Fibroblast of villous mesenchyme (primary cell): ENCODE measurements at places on chromosomes 16 and 17.

DNA sequence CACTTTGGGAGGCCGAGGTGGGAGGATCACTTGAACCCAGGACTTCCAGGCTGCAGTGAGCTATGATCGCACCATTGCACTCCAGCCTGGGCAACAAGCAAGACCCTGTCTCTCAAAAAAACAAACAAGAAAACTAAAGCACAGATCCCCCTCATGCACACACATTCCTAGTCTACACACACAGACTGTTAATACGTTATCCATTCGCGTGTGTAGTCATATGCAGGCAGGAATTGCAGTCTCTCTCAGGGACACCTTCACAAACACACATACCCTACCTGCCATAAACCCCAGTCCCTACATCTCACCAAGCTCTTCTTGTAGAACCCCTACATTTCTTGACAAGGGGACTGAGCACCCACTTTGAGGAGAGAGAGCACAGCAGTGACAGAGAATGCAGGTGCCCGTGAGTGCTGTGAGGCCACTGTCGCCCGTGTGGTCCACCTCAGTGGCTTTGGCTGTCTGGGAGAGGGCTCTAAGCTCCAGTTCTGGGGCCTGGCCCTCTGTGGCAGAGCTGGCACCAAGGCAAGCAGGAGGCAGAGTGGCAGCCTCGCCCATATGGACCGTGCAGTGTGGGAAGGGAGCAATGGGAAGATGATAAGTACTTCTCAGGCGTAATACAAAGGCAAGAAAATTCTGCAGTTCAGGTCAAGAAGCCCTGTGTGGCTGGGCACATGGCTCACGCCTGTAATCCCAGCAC, 59.0 kb upstream of the RPH3AL start:
- DNase-seq, result no peak

DNA sequence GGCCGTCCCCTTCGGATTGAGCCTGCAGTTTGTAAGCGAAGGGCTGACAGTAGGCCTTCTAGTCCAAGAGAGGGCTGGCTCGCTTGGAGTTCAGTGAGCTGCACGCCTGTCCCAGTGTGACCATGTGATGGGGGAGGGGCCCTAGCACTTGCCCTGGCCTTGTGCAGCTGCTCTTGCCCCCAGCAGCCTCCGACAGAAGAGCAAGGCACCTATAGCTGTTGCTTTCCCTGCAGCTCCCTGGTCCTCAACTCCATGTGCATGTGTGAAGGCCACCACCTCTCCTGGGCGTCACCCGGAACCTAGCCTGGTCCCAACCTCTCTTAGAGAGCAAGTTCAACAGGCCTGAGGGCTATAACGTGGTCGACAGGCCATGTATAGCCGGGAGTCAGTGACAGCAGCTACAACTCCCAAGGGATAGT, 5.6 kb downstream of the SPHK1 start:
- DNase-seq, result no peak

DNA sequence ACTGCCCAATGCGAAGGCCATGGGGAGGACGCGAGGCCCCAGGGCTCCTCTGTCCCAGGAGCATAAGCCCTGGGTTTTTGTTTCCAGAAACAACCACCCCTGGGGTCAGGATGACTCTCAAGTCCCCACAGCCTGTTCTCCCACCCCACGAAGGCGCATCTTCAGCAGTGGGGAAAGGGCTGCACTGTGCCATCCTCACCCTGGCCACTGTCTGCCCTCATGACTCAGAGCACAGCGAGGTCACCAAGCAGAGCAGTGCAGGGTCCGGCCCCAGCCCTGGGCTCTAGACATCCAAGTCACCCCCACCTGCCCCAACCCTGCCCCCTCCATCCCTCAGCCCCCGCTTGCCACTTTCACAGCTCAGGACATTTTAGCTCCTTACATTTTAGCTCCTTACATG, 22.7 kb upstream of the KSR1 start:
- no peak for DNase-seq

DNA sequence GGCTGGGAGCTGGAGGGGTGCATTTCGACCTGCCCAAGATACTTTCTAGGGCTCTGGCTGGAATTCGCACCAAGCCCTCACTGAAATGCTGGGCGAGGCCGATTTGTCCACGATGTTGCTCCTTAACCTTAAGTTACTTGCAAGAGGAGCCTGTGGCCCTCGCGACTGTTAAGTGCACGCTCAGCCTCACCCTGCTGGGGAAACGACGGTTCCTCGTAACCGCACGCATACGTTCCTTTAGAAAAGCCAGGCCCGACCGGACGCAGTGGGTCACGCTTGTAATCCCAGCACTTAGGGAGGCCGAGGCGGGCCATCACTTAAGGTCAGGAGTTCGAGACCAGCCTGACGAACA, 607 bp upstream of the NCOR1 start:
- DNase-seq, result peak; percentile 78

- DNase-seq, result no peak
Observed at GRCh38 chr17:33687831-33688230, 394.7 kb upstream of the ASIC2 start.

GRCh38 chr17:2713881-2714280, 2.3 kb upstream of the CLUH start:
- no peak for DNase-seq

GRCh38 chr17:71398800-71399219, 722.0 kb upstream of the SOX9 start:
- peak; percentile 67 for DNase-seq

DNA sequence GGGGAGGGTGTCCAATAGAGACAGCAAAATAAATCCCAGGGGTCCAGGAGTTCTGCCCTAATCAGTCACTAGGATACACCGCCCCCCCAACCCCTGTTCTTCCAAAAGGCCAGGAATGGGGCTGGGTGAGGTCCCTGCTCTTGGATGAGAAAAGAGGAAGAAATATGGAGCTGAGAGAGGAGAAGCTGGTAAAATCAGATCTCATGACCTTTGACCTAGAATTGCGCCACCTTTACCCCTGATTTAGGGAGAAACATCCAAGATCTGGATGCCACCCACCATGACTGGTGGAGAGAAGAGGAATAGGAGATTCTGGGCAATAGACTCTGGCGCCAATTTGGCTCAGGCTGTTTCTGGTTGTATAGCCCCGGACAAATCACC, 707 bp upstream of the CACNB1 start:
- DNase-seq, result no peak

GRCh38 chr16:28596115-28596630, 677 bp downstream of the SULT1A2 start:
- DNase-seq, result no peak

DNA sequence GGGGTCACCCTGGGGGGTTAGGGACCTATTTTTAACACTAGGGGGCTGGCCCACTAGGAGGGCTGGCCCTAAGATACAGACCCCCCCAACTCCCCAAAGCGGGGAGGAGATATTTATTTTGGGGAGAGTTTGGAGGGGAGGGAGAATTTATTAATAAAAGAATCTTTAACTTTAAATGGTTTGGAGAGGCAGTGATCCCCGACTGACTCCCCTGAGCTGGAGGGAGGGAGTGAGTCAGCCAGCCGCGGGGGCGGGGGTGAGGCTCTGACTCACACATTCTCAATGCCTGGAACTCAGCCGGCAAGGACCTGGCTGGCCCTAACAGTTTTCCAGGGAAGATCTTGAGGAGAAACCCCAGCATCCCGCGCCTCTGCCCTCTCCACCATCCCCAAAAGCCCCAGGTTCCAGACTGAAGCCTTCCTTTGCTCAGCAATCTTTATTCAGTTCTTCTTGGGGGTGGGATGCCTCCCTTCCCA, 1.5 kb downstream of the HCFC1R1 start:
- DNase-seq, result peak; percentile 93

GRCh38 chr17:34374457-34374856, 11.4 kb upstream of the CCL1 start:
- DNase-seq, result no peak

DNA sequence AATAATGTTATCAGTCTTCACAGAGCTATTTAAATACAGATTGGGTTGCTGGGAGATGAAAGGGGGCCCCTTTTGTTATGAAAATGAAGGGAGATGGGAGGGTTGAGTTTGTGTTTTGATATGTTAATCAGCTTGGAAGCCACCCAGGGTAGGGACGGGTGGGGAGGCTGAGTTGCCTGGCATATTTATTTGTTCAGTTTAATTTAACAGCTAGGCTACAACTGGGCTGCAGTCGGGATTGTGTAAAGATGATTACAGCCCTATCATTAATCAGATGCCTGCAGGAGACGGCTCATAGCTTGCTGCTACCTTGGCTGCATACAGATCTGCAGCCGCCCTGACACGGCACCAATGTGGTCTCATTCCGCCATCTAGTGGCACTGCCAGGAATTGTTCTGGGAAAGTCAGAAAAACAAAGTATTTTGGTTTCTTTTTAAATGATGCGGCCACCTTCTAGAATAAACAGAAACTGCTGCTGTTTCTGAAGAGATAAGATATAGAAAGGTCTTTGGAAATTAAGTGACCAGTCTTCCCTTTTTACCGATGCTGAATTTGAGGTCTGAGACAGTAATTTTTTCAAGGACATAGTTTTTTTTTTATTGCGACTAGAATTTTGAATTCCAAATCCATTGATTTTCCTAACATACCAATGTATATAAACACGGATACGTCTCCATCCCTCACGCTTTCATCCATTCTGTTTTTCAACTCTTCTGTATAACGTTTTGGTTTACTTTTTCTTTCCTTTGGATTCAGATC, 458.0 kb upstream of the ASIC2 start:
- peak; percentile 60 for DNase-seq

- DNase-seq, result no peak
Observed at GRCh38 chr16:23874613-23875294, 39.0 kb downstream of the PRKCB start.

GRCh38 chr17:46179375-46179999, 13.7 kb downstream of the KANSL1 start:
- no peak for DNase-seq

DNA sequence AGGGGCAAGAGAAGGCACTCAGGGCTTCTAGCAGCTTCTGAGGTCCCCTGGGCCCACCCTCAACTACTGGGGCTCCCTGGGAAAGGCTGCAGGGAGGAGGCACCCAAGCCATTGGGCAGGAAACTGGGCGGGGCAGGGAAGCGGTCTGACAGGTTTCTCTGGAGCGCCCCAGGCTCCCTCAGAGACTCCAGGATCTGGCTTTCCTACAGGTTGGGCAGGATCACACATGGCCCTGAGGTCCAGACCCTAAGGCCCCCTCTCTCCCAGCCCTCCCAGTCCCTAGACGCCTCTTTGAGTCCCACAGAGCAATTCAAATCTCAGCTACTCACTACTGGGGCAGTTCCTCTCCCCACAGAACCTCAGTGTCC, 14.3 kb downstream of the JUP start:
- no peak for DNase-seq

- DNase-seq, result no peak
Observed at GRCh38 chr17:44367231-44367979, 3.8 kb upstream of the FAM171A2 start.

- no peak for DNase-seq
Observed at GRCh38 chr17:1937461-1937860, 87.7 kb downstream of the RTN4RL1 start.

DNA sequence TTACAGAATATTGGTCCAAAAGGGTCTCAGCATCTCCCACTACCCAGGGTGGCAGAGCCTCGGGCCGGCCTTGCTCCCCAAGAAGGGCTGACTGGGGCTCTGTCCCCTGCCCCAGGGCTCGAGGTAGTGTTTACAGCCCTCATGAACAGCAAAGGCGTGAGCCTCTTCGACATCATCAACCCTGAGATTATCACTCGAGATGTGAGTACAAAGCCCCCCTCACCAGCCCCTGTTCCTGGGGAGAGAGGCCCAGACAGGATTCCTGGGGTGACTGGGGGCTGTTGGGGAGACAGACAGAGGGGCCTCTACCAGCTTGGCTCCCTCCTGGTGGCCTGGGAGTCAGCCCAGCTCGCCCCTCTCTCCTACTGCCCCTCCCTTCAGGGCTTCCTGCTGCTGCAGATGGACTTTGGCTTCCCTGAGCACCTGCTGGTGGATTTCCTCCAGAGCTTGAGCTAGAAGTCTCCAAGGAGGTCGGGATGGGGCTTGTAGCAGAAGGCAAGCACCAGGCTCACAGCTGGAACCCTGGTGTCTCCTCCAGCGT, 6.1 kb upstream of the NLRC5 start:
- DNase-seq, result no peak

- no peak for DNase-seq
Observed at GRCh38 chr17:65005858-65006257, 50.7 kb downstream of the GNA13 start.

- no peak for DNase-seq
Observed at GRCh38 chr17:2931876-2932275, 131.5 kb downstream of the OR1D5 start.

DNA sequence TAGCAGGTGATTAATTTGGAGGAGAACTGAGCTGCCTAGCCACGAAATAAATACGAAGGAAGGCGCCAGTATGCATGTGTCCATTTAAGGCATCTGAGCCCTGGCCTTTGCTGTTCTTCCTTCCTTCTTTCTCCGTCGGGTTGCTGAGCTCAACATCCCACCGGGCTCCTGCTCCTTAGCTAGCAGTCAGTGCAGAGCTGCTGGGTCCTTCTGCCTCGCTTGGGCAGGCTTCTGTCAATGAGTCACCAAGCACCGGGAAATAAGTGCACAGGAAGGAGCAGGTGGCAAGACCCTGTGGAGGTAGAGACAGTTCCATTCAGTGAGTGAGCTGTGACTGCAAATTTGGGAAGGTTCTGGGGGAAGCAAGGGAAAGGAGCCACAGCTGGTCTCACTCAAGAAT, 120.7 kb downstream of the CCDC182 start:
- DNase-seq, result no peak
